ENCODE measurements at places on chromosomes 1 and 21.
A peak's percentile ranks its signal among the peaks of the same experiment; 100 is the strongest.

GRCh38 chr1:95027046-95027445, 45.7 kb downstream of the ALG14 start:
- DNase-seq, result no peak

DNA sequence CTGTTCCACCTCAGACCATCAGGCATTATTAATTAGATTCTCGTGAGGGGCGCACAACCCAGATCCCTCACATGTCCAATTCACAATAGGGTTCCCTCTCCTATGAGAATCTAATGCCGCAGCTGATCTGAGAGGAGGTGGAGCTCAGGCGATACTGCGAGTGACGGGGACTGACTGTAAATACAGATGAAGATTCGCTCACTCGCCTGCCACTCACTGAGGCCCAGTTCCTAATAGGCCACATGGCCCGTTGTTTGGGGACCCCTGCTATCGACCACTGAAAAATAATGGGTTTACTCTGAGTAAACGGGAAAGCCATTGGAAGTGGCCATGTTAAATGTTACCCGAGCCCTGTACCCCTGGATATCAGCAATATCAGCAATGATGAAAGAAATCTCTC, 65.9 kb downstream of the GRIK1 start:
- no peak for DNase-seq

DNA sequence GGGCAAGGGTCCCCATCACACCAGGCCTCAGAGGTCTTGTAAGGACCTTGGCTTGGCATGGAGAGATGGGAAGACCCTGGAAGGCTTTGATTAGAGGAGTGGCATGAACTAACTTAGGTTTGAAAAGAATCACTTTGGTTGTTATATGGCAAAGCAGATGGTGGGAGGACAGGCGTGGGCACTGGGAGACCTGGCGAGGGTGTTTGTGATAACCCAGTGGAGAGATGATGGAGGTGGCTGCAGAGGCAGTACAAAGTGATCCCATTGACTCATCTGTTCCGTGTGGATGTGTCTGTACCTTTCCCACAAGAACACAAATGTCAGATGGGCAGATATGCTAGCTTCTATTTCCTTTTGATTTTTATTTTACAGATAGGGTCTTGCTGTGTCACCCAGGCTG, 168.3 kb downstream of the SLC35F3 start:
- no peak for DNase-seq

DNA sequence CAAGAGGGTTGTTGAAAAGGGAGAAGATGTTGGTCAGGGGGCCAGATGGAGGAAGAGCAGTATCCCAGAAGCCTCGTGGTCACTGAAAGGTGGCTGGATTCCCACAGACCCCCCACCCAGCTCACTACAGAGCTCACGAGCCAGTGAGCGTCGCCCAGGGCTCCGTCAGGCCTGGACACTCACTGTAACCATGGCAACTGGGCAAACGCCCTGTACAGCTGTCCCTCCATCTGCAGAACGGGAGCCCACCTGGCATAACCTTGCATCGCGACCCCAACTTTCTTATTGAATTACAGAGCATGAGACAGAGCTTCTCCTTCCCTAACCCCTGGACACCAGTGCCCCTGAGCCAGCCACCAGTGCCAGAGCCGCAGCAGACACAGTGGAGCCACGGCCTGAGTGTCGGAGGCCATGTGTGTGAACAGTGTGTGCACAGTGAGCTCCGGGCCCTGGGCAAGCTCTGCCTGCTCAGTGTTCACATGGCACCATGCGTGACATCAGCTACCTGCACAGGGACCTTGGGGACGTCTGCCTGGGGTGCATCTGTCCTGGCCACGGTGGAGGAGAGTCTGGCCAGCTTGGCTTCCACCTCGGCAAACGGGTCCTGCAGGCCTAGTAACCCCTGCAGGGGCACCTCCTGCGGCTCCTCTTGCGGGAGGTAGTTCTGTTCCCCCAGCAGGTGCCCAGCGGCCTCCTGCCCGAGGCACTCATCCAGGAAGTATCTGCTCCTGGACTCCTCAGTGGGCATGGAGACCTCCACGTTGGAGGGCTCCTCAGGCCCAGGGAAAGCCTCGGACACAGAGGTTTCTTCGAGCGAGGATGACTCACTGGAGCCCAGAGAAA, 25.9 kb upstream of the DDOST start:
- DNase-seq, result no peak

GRCh38 chr1:183505454-183506089, 33.3 kb downstream of the SMG7 start:
- no peak for DNase-seq

DNA sequence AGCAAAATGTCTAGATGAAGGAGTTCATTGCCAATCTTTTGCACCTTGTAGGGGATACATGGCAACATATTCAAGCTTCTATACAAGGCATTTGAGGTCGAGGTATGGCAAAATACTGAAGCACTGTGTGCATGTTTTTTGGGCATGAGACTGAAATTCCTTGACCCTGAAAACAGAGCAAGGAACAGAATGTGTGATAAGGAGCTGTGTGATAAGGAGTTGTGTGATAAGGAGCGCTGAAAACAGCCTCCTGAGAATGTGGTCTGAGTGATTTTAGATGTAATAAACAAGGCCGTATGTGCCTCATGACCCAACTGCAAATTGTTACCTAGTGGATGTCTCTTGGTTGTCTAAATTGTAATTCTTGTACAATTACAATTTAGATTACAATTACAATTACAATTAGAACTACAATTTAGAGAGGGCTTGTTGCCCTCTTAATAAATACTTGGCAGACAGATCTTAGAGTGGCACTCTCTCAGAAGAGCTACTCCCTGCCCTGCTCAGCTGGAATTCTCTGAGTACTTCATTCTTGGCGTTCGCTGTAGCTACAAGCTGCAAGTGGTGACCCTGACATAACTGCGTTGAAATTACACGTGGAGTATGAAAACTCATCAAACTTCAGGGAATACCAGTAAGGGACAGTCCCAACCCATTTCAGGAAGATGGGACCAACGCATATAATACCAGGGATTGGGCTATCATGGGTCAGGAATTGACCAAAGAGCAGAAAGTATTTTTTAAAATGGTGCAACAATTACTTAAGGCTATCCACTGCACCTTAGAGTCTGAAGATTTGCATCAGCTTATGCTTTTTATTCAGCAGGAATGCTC, 20.0 kb upstream of the ITLN1 start:
- no peak for DNase-seq

DNA sequence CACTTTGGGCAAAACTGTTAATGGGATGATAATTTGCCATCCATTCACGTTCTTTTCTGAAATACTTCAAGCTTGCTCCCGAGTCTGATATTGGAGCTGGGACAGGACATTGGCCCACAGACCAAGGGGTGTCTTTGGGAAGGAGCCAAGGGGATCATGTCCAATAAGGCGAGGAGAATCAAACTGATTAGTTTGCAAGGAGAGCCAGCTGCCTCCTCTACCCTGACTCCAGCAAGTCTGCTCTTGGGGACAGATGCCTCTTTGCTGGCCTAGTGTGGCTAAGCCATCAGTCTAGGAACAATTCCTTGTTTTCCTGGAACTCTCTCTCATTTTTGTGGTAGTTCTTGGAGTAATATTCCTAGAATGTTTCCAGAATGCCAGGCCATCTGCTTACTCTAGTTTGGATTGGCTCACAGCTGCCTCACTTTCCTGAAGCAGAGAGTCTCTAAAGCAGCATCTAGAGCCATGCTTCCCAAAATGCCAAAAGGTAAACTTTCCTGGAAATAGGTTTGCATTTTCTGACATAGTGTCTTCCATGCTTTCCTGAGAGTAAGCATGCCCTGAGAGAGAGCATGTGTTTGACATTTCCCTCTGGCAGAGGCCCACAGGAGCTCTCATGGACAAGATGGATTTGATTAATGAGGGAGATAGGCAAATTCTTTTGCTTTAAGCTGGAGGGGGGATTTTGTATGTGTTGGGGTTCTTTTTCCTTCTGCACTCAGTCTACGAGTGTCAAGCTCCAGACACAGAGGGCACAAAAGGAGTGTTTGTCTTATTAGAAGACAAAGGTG, 145.6 kb downstream of the GDAP2 start:
- DNase-seq, result no peak

GRCh38 chr1:63943393-63943792, 169.6 kb downstream of the ROR1 start:
- no peak for DNase-seq

DNA sequence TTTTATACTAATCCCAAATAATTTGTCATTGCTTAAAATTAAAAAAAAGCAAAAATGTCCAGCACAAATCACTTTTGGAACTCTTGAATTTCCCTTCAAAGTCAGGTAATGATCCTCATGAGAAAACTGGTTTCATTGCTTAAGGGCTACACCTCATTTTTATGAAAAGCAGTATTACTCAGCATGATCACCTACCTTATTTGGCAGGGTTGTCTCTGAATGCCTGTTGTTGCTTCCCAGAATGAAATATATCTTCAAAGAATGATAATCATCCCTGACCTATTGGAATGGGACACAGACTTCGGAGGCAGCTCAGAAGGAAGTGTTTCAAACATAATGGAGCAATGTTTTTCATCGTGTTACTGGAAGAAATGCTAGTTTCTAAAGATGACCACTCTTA, 29.7 kb downstream of the C1orf21 start:
- DNase-seq, result no peak

GRCh38 chr1:19678493-19678892, 13.8 kb downstream of the HTR6 start:
- no peak for DNase-seq

DNA sequence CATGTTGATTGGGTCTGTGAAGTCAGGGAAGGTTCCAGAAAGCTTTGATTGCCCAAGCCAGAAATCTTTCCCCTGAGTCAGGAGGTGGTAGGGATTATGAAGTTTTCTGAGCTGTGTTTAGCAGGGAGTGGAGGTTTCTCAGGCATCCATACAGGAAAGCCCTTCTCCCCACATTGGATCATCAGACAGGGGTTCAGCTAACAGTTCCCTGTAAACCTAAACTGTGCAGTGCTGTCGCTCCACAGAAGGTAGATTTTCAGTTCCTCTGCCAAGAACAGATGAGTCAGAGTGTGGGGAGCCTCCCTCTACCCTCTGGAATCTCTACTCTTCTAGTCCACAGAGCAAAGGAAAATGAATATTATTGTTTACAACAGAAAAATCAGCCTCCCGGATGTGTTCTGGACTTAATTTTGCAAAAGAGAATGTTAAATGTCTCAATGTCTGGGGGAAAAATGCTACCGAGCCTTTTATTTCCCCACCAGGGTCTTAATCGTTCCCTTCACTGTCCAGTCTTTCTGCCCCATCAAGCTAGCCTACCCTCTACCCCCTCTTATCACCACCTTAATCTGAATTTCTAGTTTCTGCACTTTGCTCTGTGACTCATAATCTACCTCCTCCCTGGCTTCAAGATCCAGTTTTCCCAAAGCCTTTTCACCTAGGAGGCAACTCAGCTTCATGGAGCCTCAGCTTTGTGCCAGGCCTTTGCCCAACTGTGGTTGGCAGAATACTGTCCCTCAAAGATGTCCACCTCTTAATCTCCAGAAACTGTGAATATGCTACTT, 355.6 kb downstream of the PRDM2 start:
- no peak for DNase-seq

DNA sequence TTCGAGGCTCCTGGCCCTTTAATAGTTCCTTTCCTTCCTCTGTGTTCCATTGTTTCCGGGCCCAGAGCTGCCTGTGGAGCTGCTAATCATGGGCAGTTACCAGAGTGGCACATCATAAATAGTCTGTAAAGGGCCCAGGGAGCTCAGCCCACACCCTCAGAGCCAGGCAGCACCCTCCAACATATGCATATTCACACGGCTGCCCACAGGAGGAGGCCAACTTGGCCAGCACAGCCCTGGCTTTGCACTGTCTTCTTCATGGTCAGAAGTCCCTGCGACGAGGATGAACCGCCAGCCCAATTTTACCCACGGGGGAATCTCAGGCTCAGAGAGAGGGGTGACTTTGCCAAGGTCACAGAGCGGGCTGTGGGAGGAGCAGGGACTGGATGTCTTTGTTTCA, 172.5 kb downstream of the TRABD2B start:
- DNase-seq, result no peak

- DNase-seq, result no peak
These were observed 123.4 kb downstream of the ESRRG start for GRCh38 chr1:216599851-216600250.

- DNase-seq, result peak; percentile 39
These were observed 22.6 kb downstream of the ETNK2 start for GRCh38 chr1:204128964-204129896.

DNA sequence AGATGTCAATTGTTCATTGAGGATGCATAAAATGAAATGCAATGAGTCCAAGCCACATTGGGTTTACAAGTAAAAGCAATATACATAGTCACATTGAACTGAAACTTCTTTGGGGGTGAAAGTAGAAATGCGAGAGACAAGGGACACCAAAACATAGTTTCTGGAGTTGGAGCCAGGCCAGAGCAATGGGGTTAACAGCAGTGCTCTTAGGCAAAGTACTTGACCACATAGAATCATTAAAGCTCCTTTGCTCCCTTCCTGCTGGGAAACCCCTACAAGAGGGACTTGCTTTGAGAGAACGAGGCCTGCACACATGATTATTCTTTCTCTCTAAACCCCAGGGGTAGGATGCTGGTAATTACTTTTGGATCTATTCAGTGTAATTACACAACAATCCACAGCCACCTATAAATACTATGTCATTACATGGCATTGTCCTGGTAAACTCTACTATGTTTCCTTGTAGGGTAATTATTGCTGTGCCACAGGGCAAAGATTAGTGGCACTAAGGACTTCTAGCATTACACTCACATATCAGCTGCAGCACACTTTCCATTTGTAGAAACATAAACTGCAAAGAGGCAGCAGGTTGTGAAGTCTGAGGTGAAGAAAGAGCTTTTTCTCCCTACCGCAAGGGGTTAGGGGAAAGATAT, 421.6 kb upstream of the PBX1 start:
- no peak for DNase-seq

DNA sequence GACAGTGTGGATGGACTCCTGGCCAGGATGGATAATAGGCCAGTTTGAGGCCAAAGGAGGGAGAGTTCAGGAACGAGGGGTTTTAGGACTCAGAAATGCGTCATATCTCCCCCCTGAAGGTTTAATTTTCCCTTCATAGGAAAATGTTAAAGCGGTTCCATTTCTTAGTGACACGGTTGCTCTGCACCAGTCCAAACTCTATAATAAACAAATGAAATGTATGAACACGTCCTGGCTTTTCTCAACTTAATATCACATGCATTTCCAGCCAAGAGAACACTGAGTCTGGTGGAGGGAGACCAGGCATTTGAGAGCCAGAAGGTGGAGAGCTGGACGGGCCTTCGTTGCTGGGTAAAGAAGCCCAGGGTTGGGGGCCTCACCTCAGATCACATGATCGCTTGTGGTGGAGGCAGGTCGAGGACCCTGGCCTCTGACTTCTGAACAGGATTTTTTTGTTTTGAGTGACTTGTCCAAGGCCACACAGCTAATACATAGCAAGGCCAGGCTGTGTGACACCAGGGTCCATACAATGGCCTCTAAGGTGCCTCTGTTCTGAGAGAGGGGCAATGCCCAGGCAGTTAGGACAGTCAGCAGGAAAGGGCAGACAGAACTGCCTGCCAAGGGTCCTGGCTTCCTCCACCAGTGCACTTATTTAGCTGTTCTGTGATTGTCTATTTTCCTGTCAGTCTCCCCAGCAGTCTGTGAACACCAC, 11.4 kb downstream of the SLC1A7 start:
- no peak for DNase-seq
